Pons (tissue), 1 donor: ENCODE measurements at places on chromosomes 2 and 18.

GRCh38 chr2:85719609-85720240, 25.6 kb downstream of the GNLY start:
- no peak for DNase-seq

DNA sequence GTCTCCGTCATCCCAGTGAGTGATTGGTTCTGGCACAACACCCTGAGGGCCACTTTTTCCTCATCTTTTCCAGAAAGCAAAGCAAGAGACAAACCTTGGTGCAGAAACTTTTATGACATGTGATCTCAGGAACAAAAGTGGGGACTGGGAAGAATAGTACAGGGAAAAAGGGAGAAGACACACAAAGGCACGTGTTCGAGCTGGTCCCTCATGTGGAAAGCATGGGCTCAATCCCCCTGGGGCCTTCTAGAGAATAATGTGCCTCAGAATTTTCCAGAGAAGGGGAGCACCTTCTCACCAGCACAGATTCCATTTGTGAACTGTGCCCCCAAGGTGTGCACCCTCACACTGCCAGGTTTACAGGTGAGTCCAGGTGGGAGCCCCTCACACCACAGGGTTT, 312.6 kb downstream of the FBXO15 start:
- no peak for DNase-seq

- no peak for DNase-seq
These were observed 89.4 kb downstream of the PRKRA start for GRCh38 chr2:178361588-178361987.

- no peak for DNase-seq
These were observed 184.6 kb downstream of the ST6GAL2 start for GRCh38 chr2:106701203-106702022.

GRCh38 chr2:12334412-12334966, 382.2 kb upstream of the TRIB2 start:
- no peak for DNase-seq

- DNase-seq, result no peak
These were observed 11.5 kb downstream of the CATIP start for GRCh38 chr2:218368150-218368528.

DNA sequence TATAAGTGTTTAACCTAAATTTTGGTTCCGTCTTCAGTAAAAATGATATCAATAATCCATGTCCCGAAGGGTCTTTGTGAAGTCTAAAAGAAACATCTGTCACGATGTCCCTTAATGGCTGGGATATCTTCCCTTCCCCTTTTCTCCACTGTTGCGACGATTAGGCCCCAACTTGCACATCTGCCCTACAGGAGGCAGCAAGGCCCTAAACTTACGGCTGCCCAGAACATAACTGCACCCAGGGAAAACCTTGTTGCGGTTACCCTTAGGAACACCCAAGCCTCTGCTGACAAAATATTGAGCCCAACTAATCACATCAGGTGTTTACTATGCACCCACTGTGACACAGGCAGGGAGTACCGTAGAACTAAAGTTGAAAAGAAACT, 1.3 kb upstream of the SMAD2 start:
- DNase-seq, result peak; percentile 61

DNA sequence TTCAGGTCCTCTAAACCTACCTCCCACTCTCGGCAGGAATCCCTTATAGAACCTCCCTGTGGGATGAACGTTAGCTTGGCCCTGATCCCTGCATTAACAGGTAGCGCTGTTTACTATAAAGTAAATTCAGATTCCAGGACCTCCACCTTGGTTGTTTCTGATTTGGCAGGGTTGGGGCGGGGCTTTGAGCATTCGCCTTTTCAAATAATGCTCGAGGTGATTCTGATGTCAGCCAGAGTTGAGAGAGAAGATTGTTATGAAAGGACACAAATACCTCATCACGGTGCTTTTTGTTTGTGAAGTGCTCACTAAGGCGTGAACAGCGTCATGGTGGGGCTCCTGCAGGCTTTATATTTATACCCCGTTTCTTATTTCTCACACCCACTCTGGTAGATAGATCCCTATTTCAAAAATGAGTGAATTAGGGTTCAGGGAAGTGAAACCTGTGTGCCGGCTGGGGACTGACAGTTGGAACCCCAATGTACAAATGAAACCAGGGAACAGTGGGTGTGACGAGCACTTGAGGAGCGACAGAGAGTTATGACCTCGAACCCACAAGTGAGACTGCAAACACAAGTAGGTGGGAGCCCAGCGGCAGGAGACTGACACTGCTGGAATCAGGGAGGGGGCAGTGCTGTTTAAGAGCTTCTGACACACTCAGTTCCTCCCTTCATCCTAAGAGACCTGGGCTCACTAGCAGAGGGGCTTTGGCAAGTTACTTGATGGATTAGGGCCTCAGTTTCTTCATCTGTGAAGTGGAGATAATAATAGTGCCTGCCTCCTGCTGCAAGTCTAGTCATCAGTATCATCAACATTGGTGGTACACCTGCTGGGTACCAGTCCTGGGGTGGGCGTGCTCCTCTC, 14.2 kb upstream of the CXCR4 start:
- DNase-seq, result no peak

DNA sequence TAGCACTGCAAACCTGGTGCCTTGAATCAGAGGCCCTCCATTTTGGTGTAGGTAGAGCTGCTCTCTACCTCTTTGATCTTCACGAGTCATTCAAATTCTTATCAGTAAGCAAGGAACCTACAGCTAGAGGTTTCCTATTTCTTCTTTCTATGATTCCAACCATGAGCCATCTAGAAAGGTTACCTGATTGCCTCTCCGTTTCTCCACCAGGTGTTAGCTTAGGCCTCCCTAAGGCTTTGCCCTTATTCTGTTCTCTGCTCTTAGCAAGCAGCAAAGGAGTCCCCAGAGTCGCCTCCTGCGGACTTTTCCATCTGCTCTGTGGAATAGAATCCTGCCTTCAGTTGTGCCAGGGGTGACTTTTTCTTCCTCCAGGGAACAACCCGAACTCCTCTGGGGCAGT, 173.6 kb downstream of the GRB14 start:
- no peak for DNase-seq

DNA sequence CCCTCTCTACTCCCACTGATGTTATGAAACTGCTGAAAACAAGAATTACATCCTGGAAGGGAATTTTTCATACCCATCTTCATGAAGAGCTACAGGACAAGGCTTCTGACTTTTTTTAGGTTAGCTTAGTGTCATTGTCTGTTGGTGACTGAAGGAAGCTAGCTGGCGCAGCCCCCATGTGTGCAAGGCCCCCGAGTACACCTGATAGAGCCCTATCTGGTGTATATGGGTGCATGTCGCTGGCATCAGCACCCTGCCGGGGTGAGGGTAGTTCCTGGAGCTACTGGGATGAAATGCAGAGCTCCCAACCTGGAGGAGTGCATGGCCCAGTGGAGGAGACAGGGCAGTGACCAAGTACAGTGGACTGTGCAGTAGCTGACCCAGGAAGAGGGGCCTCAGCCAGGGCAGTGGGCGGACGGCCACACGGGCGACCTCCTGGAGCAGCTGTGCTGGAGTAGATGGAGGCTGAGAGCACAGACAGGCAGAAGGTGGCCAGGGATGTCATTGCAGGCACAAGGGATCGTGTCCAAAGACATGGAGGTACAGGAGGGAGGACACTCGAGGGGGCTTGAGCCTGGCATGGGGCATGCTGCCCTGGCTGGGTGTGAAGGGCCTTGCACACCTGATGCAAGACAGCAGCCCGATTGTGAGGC, 12.1 kb downstream of the IMPA2 start:
- DNase-seq, result no peak

DNA sequence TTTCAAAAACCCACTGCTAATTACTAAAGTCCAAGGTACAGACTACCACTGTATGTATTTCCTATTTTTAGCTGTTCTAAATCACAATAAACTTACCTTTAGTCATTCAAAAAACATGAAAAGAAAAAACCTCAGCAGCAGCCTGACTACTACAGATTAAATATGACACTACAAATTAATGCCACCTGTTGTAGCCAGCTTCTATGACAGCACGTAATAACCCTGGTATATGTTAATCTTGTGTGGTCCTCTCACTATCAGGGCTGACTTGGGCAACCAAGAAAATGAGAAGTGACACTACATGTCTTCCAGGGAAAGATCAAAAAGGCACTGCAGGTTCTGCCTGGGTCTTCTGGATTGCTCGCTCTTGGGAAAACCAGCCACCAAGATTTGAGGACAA, 90.6 kb upstream of the FAM124B start:
- no peak for DNase-seq

DNA sequence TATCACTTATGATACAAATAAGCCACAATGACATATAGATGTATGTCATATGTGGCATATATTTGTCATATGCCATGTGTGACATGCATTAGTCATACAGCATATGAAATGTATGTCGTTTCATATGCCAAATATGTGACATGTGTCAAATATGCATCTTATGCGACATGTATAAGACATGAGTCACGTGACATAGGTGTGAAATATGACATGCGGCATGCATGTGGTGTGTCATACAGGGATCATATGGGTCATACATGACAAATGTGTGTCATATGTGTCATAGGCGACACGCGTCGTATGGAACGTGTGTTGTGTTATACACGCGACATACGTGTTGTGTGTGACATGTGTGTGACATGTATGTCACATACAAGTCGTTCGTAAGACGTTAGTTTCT, 2154.0 kb upstream of the PIK3C3 start:
- DNase-seq, result no peak

GRCh38 chr2:74576863-74577229, 22.3 kb downstream of the DOK1 start:
- peak; percentile 80 for DNase-seq

DNA sequence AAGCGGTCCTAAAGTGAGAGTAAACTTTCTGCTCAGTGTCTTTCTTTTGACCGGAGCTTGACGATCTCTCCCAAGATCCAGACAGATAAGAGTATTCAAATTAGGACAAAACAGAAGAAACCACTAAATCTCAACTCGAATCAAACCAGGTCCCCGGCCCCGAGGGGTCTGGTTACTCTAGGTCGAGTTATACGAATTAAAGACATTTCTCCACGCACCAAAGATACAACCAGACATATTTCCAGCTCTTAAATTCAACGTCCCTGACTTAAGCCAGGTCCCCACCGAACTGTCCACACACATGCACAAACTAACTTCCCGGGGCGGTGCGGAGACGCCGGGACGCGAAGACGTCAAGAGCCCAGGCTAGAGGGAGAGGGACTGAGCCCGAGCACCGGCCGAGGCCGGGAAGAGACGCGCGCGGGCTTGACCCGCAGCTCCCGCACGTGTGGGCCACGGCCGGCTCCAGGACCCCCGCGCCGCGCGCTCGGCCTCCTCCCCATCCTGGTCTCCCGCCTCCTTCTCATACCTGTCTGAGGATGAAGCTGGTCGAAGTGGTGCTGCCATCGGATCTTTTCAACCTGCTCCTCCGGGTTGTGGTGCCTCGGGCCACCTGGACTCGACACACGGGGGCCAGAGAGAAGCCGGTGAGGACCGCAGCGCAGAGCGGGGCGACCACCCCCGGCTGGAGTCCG, 896 bp downstream of the CACNB4 start:
- no peak for DNase-seq

DNA sequence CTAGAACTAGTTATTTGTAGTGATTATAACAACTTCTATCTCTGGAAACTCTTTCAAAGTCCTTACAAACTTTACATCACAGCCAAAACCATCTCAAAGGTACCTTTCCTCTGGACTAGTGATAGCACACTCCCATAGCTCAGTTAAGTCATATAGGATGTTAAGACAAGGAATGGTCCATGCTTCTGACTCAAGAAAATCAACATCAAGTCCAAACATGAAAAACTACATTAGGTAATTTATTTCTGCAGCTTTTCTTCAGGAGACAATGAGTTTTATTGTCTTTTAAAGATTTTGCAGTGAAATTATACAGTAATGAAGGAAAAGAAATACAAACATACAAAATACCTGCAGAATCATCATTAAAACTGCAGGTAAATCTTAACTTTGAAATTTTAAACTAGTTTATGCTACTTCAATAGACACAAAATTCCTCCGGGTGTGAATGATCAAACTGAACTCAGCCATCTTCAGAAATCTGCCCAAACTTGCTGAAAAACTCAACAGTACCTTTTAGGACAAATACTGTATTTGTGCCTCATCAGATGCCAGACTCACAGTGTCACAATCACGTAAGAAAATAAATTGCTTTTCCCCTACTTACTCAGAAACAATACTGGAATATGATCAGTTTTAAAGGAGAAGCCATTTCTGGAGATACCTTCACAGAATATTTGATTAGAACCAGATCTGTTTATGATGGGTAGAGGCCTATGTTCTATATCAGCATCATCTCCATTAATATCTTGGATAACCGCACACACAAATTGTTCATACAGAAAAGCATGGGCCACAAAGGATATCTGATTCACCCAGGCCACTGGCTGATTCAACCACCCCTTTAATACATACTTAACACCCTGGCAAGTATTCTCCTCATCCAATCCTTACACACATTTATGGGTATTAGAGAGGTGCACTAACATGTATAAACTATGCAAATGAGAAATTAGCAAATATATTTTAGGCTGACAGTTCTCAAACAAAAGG, 2.6 kb downstream of the TMEM131 start:
- DNase-seq, result no peak

DNA sequence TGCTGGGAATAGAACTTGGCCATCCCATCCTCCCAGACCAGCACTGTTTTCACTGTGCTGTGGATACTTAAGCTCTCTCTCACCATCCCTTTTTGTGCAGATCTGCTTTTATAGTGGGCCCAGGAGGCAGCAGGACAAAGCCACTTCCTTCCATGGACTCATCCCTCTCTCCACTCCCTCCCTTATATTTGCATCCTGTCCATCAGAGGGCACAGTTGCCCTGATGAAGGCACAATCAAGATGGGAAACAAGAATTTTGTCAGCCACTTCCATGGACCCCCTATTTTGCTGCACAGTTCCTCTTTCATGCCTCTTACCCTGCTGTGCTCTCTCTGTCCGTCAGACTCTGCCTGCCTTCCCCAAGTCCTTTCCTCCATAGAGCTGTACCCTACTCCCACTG, 338.7 kb downstream of the HRH4 start:
- no peak for DNase-seq

DNA sequence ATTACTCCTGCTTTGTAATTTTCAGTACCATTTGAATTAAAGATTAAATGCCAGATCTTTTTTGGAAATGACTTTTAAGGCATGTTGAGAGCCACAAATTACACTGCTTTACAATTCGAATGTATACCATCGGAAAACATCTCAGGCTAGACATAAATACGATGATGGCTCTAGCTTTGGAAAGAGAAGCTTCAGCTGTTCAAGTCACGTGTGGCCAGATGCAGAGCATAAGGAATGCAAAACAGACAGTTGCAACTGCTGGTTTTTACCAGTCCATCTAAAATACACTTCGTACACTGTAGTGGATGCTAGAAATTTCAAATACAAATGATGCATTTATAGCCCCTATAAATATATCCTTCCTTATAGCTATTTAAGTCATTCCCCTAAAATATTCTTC, 8.0 kb downstream of the ZNF516 start:
- DNase-seq, result no peak

DNA sequence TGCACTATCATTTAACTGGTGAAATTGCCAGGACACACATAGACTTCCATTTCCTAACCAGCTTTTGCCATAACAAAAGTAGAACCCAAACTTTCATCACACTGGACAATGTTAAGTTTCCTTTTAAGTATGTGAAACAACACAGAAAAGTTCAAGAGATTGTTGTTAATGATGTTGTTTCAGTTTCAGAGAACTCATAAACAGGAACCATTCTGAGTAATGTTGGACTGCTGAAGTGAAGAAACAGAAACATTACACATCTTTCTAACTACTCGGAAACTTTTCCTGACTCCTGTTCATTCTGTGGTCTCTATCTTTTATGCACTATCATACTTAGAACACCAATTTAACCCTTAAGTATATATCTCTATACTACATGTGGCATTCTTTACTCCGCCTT, 179.2 kb downstream of the RIT2 start:
- DNase-seq, result no peak
